ENCODE measurements at places on chromosomes 4 and X.

DNA sequence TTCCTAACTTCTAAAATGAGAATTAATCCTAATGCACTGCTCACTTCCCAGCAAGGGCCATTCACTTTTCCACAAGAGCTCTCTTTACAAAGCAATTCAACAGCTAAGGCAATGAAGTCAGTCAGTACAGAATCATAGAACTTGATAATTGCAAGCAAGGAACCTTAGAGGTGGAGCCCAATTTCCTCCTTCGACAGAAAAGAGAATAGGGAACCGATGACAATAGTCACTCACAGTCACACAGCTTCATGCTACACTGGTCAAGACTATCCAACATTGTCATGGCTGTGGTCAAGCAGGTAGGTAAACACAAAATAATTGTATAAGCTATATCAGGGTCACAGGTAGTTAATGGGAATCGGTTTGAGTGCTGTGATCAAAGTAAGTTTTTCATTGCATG lies 90.0 kb downstream of the ELOVL6 start:
- DNase-seq: no peak

- DNase-seq: peak; percentile 90
Observed at GRCh38 chr4:157220371-157220881, at the start of gene GRIA2. TSS of gene GRIA2 (plus strand) at chr4:157220728. CDS start at chr4:157221043, 315 bp downstream.

- DNase-seq: no peak
Observed at GRCh38 chr4:83114576-83114975, at the start of gene PLAC8. TSS of gene PLAC8 (minus strand) at chr4:83114729. CDS start at chr4:83107921, 6,808 bp downstream.

DNA sequence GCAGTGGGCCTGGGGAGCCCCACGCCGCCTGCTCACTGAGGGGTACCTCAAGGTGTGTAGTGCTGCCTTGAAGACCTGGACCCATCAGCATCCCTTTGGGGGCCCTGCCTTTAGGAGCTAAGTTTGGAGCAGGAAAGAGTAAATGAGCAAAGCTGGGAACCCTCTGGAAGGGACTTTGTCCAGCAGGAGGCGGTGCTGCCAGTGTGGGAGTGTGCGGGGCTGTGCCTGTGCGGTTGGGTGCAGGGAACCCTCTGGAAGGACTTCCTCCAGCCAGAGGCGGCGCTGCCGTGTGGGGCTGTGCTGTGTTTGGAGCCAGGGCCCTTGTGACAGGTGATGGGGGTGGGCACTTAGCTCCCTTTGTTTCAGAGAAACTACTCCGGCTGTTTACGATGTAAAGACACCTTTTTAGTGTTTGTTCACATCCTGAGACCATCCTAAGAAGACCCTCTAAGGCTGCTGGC lies 25.8 kb downstream of the RGS12 start:
- DNase-seq: no peak

DNA sequence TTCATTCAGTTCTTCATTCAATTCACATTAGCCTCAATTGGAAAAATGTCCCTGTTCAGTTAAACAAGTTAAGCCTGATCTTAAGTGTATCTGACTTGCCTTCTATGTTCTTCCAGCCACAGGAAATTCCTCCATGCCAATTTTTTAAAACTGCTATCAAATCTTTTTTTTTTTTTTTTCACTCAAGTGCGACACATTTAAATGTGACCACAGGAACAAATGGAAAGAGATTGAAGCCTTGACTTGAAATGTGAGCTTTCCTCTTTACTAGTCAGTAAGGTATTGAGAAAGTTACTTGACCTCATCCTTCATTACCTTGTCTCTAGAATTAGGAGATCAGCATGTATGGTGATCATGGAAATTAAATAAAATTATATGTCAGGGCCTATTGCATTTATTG lies 165.1 kb downstream of the SLIT2 start:
- DNase-seq: no peak

DNA sequence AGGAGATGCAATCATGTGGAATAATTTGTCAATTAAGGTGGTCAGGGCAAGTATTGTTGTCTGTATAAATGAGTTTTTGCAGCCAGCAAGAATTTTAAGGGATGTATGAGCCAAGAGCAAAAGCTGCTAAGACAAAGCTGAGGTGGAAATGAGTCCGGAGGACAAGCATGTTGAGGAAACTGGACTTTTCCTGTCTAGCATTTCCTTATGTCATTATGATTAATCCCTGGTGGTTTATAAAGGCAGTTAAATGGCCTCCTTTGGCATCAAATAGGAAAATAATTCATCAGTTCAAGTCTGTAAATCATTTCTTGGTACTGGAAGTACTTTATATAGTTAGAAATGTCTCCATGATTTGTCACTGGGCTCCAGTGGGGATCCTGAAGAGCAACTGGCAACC lies 61.6 kb upstream of the TEX13A start:
- no peak for DNase-seq

DNA sequence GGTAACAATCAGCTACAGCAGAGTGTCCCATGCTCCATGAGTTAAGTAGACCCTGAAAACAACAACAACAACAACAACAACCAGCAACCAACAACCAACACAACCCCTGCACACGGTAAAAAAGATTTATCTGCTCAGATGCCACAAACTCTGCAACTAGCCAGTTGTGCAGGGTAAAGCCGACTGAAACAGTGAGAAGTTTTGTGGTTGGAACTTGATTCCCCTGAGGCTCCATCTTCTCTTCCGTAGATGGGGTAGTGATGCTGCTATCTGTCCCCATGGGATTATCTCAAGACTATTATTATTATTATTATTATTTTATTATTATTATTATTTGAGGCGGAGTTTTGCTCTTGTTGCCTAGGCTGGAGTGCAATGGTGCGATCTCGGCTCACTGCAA lies 50.6 kb upstream of the RAPGEF2 start:
- DNase-seq: no peak

DNA sequence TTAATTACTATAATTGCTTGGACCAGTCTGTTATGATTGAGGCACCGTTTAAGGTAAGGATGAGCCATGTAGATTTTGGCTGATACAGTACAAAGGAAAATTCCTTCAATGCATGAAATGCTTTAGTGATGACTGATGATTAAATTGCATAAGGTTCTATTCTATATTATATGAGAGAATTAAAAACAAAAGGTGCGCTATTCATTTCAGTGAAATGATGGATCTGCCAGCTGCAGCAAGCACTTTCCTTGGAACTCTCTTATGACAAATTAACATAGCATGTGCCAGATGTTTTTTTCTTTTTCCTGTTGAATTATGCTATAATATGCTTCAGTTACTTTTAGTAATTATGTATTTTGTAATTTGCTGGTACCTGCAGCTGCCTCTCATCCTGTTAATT lies 98.5 kb downstream of the JADE1 start:
- DNase-seq: no peak

GRCh38 chr4:79223993-79224776 lies 101.7 kb downstream of the NAA11 start:
- DNase-seq: no peak

DNA sequence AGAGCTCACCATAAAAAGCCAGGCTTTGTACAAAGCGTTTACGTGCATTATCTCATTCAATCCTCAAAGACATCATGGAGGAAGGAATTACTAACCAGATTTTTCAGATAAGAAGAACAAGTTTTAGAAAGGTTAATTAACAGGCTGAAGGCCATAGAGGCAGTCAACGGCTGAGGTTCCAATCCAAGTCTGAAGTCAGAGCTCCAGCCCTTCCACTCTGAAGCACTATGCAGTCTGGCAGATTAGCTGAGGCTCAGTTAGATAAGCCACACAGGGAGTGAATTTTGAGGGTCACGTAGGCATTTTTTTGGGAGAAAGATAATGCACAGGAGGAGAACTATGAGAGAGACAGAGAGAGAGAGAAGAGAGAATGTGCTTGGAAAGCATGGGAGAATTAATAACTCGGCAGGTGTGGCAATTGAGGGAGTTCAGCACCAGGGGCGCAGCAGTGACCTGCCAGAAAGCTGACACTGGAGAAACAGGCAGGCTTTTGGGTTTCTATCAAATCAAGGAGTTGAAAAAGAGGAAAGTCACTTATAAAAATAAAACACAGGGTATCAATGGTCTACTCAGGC lies 116.5 kb upstream of the NAP1L5 start:
- no peak for DNase-seq

DNA sequence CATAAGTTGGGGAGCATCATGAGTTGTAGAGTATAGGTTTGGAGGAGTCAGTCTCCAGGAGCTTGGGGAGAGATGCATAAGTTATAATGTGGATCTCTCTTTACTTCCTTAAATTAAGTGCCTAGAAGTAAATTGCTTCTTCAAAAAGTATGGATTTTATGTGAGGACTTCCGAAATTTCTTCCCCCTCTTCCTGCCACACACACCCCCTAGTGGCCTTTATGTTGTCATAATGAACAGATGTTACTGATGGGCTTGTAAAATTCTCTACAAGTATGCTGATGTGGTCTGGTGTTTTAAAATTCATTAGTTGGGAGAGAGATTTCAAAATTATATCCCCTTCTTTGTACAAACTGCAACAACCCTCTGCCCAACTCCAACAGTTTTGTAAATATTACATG lies 2.3 kb upstream of the METTL14 start:
- DNase-seq: no peak

DNA sequence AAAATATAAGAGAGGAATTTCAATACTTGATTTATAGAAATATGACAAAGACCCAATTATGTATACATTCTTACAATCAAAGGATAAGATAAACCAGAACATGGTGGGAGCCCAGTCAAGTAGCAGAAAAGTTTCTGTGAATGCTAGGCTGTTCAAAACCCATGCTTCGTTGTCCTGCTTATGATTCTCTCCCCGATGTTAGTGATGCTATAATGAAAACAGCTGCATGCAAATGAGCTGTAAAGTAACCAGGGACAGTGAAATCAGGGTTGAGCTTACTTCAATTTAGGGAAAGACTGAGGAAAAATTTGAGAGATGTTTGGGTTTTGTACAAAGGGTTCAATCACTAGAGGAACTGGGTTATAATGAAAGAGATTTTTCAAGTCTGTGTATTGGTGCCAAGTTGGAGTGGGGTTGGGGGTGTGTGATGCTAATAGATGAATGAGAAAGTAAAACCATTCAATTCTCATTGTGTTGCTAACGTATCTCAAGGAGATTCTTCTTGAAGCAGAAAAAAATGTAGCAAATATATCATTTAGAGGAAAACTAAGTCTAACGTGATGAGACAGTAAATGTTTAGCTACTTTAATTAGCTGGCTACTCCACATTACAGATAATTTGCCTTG lies 59.3 kb upstream of the PPP1R2C start:
- no peak for DNase-seq

DNA sequence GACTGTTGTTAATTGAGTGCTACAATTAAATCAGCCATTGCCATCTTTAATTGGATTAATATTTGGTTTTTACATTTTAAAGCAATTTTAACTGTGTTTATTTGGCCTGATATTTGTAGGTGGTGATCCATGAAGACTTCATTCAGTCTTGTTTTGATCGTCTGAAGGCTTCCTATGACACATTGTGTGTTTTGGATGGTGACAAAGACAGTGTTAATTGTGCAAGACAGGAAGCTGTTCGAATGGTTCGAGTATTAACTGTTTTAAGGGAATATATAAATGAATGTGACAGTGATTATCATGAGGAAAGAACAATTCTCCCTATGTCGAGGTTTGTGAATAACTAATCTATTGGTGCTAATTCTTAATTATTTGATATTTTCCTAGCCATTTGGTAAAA lies 82.6 kb downstream of the USP9X start:
- no peak for DNase-seq

DNA sequence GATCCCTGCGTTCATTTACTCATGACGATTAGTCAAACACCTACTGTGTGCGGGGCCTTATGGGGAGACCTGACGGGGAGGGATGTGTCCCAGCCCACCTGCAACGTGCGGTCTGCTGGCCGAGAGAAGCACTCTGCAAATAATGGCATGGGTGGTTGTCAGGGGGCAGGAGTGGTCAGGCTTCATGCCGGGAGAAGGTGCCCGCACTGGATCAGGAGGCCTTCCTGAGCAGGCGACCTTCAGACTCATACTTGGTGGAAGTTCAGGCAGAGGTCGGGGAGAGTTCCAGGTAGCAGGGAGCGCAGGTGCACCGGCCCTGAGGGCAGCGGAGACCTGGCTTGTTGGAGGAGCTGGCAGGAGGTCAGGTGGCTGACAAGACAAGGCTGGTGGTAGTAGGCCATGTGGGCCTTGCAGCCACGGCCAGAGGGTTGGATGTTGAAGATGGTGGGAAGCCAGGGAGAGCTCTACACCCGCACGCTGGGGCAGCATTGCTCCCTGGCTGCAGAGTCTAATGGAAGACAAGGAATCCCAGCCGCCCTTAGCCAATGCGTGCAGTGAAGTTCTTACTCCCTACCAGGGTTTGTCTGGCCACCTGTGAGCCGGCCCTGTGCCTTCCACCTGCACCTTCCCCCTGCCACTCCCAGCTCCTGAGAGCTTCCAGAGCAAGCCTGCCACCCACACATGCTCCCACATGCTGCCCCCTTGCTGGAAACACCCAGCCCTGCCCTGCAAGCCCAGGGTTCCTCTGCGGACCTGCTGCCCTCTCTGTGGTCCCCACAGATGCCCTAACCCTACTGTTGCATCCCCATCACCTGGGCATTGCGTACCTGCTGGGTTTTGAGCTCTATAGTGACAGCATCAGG lies 97.3 kb downstream of the PSAPL1 start:
- DNase-seq: no peak

- no peak for DNase-seq
Observed at GRCh38 chrX:129983575-129984110, 1.2 kb downstream of the BCORL1 start.

- DNase-seq: no peak
Observed at GRCh38 chrX:47231167-47231566, 1.6 kb upstream of the USP11 start.

DNA sequence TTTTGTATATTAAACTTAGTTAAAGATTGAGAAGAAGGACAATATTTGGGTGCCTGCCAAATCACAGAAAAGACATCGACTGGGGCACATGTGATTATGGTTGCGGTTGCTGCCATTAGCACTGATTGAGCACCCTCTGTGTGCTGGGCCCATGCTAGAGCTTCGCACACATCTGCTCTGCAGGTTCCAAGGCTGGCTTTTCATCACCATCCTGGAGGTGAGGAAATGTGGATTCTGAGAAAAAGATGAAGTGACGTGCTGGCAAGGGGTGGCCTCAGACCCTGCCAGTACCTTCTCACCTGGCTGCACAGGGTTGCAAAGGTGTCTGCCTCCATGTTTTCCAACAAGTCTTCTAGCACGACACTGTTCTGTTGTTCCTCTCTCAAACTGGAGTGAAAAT lies 134.0 kb downstream of the EVC2 start:
- no peak for DNase-seq

DNA sequence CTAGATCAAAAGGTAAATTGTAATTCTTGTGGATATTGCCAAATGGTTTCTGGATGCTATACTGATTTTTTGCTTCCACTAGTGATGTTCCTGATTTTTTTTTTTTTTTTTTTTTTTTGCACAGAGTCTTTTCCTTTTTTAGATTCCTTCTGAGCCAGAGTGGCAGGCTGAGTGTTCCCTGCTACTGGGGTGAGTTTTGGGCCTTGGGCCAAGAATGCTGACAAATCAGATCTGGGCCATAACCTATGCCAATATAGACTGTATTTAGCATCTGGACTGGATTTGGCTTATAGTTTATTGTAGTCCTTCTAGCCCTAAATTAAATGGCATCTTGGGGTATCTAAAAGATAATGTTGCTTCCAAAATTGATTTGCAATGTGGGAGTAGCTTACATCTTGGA lies 52.8 kb downstream of the REPS2 start:
- no peak for DNase-seq
